ENCODE measurements at places on chromosomes 1 and 21. TPM values are rescaled to one million over a fixed set of nuclear protein-coding genes. Genes with fewer than 3 reads are reported as not detected.

- H3K4me3 ChIP-seq = no peak overlapping the region
- DNase-seq = no peak
- H3K27ac ChIP-seq = no peak overlapping the region
- H3K36me3 ChIP-seq = no peaks in the 10 kb centered on the region
- H3K27me3 ChIP-seq = no peaks in the 10 kb centered on the region
Observed at GRCh38 chr1:85243372-85243771, 16.1 kb downstream of the C1orf52 start.

DNA sequence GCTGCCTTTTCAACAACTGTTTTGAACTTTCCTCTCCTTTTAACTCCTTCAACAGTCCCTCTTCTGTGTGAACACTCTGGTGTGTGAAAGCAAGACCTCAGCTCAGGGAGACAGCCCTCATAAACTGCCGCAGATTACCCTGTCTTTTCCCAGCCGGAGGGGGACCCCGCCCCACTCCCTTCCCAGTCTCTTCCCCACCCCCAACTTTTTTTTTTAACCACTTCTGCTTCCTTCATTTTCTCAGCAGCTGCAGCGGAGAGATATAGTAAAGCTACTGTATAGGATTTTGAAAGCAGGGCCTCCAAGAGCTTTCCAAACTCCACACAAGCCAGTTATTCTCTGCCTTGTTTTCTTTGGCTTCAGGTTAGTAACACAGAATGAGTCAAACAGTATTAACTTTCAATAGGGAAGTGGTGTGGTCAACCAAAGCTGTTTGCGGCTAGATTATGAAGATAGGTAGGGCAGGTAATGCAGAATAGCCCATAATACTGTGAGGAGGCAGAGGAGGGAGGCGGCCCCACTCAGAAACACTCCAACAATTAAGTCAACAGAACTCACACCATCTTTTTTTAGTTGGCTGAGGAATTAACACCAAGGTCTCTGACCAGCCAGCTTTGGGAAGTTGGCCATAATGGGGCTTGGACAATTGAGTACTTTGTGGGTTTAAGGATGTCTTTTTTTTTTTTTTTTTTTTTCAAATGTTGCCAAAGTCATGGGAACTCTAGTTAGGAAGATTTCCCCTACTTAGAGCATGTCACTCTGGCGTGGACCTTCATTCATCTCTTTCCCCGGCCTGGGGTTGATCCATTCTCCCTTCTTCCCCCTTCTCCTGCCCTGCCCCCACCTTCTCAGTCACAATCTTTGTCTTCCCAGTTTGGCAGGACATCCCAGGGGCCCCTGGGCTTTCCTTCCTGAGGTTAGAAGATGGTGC, 177.0 kb downstream of the CLIC6 start:
- DNase-seq = peak; percentile 72
- H3K4me1 ChIP-seq = peaks cover 35% of the 10 kb centered on the region
- H3K36me3 ChIP-seq = peaks cover 33% of the 10 kb centered on the region
- no peak overlapping the region for H3K4me3 ChIP-seq

- no peak overlapping the region for H3K27ac ChIP-seq
- DNase-seq = no peak
- no peaks in the 10 kb centered on the region for H3K27me3 ChIP-seq
- no peak overlapping the region for H3K4me3 ChIP-seq
- no peaks in the 10 kb centered on the region for H3K36me3 ChIP-seq
Observed at GRCh38 chr1:204222764-204223055, 8.9 kb upstream of the GOLT1A start.

Gene CCDC185
- not detected for total RNA-seq

Data from upper lobe of right lung (tissue), 1 donor.